ENCODE measurements at places on chromosomes 1 and 21.

GRCh38 chr1:176469450-176470010, 6.6 kb downstream of the PAPPA2 start:
- no peak for DNase-seq

DNA sequence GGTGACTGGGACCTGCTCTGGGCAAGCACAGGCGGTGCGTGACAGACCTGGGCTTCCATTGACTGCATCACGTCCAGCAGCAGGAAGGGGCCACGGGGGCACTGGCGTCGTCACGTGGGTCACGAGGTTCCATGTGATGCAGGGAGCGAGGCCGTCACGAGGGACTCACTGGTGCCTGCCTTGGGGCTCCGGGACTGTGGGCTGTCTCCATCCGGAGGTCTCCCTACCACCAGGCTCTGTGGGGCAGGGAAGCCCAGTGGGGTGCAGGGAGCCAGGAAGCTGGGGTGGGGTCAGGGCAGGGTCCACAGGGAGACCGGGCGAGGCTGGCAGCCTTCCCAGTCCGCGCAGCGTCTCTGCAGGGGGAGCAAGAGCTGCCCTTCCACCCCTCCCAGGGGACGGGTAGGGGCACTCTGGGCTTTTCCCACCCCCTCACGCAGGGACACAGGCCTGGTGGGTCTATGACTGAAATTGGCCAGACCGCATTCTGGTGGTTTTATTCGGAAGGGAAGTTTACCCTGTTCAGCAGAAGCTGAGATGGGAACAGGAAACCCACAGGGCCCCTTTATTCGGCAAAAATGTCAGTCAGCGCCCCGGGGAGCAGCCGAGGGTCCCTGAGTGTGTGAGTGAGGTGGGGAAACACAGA, 416 bp upstream of the TNFRSF14 start:
- no peak for DNase-seq

GRCh38 chr1:229950908-229951307, 116.1 kb upstream of the GALNT2 start:
- no peak for DNase-seq

DNA sequence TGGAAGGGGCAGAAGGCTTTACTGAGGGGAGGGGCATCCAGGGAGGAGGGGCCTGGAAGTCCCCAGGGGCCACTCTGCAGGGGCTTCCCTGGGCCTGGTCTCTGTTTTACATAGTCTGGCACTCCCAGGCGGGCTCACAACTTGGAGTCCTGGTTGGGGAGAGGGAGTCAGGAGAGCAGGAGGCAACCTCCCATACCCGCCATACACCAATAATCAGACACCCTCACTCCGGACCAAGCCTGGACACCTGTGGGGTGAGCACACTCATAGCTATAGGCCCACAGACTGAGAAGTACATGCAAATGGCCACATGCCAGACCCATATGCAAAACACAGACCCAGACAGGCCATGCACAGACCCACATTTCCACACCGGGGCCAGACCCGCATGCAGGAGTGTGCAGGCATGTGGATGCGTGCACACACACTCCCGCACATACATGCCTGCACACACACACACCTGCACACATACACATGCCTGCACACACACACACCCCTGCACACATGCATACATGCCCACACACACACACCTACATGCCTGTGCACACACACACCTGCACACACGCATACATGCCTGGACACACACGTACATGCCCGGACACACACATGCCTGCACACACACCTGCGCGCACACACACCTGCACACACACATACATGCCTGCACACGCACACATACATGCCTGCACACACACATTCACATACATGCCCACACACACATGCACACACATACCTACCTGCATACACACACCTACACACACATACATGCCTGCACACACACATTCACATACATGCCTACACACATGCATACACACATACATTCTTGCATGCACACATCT, 89.5 kb upstream of the RUNX3 start:
- no peak for DNase-seq

DNA sequence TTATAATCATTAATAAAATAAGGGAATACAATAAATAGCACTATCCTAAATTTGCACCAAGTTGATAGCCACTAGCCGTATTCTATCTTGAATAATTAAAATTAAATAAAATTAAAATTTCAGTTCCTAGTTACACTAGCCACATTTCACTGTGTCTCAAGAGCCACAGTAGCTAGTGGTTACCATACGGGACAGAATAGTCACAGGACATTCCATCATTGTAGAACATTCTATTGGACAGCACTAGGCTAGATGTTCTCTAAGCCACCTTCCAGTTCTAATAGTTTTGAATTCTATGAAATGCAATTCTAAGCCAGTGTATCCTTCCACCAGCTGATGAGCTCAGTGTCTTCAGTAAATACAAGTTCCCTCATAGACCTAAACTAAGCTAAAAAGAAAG, 71.1 kb upstream of the GOLT1A start:
- no peak for DNase-seq

DNA sequence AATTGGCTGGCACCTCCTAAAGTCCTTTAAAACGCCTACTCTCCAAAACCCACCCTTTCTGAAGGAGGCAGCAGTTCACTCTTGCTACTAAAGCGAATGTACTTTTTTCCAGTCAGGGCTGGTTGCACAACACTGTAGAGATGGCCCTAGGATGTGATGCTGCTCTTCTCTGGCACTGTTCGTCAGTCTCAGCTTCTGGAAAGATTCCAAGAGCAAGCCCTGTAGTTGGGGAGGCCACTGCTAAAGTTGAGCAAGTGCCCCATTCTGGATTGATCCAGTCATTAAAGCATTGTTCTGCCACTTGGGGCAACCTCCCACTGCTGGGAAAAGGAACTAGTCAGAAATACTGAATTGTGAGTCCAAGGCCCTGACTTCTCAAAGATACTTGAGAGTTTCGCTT, 28.5 kb upstream of the KCNQ4 start:
- DNase-seq: no peak

GRCh38 chr21:16079830-16080229, 350.0 kb downstream of the USP25 start:
- DNase-seq: peak; percentile 51

DNA sequence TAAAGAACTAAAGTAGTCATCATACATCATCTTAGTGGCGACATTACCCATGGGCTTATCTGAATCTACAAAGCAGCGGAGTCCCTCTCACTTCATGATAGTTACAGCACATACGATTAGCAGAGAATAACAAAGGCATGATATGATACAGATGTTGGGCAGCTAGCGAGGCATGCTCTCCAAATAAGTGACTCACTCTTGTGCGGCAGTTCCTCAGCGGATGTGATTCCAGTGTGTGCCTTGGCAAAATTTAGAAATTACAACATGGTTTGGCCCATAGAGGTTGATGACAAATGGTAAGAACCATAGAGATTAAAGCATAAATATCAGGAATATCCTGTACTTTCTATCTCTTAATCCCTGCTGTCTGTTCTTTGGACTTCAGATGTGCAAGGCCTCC, 48.1 kb upstream of the PAXBP1 start:
- no peak for DNase-seq

DNA sequence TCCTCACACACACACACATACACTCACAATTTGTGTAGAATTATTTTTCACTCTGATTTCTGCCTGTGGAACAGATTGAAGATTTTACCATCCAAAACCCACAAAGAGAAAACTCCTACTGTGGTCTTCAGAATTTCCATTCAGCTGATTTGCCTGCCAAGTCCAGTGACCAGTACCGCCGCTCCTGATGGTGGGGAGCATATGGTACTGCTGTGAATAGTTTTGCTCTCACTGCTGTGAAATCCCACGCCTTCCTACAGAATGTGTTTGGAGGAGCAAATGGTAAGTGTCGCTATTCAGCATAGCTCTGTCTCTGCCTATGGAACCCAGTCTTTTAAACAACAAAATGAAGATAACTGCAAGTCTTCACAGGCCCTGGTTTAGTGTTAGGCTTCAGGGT, 629.5 kb downstream of the LMO4 start:
- no peak for DNase-seq

DNA sequence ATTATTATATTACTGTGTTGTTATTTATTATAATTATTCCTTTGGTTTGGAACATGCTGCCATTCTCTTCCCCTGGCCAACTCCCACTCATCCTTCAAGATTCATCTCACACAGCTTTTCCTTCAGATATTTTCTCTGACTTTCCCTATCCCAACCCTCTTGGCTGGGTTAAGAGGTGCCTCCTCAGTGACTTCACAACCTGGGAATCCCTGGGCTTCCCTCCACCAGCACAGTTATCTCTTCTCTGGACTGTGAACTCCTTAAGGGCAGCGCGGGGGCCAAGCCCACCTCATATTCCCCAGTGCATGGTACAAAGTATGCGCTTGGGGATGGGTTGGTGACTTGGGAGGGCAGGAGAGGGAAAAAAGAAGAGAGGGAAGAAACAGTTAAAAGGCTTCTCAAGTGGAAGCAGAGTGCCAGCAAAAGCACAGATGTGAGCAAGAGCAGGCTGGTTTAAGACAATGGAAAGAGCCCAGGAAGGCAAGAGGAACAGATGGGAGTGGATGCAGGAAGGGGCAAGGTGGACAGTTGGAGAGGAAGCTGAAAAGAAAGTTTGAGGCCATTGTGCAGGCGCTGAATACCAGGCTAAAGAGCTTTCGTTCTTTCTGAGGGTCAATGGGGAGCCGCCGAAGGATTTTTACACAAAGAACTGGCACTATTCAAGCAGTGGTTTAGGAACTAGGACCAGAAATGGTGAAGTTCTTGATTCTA, 132.3 kb downstream of the BEND5 start:
- no peak for DNase-seq

GRCh38 chr1:21257431-21258135, 32.7 kb downstream of the ECE1 start:
- DNase-seq: no peak

DNA sequence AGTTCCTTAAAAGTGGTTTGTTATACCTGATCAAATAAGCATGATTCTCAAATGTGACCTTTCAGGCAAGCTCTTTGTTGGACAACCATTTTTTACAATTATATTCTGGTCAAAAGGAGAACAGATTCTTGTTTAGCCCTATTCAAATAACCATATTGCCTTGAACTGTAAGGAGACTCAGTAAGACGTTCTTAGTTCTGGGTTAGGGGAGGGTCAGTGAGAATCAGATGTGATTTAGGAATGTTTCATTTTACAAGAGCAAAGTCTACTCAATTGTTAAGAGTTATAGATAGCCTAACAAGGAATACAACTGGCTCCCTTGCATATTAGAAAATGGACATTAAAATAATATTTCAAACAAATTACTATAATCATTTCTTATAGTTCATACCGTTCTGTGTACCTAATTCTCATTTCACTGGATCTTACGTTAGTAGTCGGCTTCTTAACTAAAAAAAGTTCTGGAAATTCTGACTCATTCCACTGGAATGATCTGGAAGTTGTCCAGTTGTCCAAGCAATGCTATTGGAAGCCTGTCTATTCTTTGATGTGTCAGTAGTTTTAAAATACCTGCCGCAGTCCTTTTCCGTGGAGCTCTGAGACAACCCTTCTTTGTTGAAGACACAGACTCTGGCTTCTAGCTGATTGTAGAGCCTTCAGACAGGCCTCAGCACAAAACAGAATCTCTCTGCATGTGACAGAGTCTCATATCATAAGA, 88.8 kb downstream of the MAST2 start:
- DNase-seq: no peak

- no peak for DNase-seq
Measured at GRCh38 chr1:64396817-64397216, 73.1 kb upstream of the CACHD1 start.

DNA sequence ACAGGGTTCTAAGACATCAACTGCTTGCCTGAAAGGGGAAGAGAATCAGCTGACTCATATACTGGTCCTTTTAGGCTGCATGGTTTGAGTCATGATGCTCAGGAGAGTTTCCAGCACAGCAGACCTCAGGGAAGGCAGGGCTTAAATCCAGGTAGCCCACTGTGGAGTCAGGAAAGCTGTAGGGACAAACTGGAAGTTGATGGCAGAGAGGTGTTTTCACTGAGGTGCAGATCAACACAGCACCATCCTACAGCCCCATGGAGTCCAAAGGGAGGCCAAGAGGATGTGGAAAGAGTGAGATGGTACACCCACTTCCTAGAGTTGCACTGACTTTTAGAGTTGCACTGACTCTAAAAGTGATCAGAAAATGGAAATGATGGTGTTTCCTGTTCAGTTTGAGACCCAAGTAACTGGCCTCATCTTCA, 252.4 kb upstream of the DUSP10 start:
- DNase-seq: no peak

DNA sequence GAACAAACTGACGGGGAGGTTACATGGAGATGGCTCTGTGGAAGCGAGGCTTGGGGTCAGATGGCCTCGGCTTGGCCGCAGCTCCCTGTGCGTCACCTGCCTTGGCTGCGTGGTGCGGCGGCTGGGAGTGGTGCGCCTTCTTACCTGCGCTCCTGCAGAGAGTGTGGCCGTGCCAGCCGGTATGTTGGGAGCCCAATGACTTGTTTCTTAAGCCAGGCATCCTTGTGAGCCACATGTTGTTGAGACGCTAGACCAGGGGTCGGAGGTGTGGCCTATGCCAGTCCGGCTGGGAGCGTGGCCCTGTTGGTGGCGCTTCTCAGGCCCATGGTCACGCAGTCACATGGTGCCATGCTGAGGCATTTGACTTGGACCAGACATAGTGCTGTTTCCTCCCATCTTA, 10.5 kb downstream of the SLX9 start:
- DNase-seq: no peak

- peak; percentile 37 for DNase-seq
Measured at GRCh38 chr1:234670967-234671626, 61.1 kb upstream of the IRF2BP2 start.

GRCh38 chr1:165327538-165327937, 29.0 kb downstream of the LMX1A start:
- DNase-seq: no peak

DNA sequence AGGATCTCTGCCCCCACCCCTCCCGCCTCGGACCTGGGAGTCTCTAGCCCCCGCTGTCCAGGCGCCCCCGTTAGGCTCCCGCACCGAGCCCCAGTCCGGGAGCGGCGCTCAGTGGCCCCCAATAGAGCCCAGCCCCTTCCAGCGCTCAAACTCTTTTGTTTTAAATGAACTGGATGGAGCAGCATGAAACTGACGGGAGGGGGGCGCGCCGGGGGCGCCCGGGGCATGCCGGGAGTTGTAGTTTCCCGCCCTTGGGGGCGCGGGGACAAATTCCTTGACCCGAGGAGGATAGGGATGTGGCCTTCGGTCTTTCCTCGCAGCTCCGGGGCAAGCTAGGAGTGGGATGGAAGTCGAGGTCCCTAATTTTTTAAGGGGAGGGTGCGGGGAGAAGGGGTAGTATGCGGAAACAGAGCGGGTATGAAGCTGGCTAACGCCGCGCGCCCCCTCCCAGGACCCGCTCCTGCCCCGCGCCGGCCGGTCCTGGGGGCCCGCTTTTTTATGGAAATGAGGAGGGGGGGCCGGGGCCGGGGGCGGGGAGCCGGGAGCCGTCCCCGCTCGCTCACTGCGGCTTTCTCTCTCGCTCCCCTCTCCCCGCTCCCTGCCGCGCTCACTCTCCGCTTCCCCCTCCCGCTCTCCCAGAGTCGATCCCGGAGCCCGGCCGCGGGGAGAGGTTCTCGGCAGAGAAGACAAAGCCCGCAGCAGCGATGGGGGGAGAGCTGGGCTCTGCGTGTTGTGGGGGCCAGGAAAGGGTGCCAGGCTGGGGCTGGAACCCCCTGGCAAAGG, at the start of gene MEX3A:
TSS of gene MEX3A (minus strand) at position 157 of the 783 bp plus-strand sequence. CDS start 467 bp downstream, outside the sequence.
- peak; percentile 89 for DNase-seq

Data from NCI-H2081 (cell line).